Ovary (tissue), 10 donors: ENCODE measurements at places on chromosomes 2 and 18. TPM values are rescaled to one million over a fixed set of nuclear protein-coding genes. Genes with fewer than 3 reads are reported as not detected.

DNA sequence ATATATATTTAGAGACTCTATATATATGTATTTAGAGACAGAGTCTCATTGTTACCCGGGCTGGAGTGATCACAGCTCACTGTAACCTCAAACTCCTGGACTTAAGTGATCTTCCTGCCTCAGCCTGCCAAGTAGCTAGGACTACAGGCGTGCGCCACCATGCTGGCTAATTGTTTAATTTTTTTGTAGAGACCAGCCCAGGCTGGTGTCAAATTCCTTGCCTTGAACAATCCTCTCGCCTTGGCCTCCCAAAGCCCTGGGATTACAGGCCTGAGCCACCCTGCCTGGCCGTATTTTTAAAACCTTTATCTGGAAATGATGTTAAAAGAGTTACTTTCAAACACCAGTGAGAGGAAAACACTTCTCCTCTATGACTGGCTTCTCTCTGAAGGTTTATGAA, 30.9 kb upstream of the PGAP1 start:
- DNase-seq = no peak

- no peak for DNase-seq
Observed at GRCh38 chr2:239000089-239000488, 152.2 kb downstream of the TWIST2 start.

CPLX4 gene
- not detected for total RNA-seq

NXPH2 gene
- 10.0 TPM for total RNA-seq
